Substantia nigra (tissue), 51 donors: ENCODE measurements at places on chromosomes 16 and 17.

DNA sequence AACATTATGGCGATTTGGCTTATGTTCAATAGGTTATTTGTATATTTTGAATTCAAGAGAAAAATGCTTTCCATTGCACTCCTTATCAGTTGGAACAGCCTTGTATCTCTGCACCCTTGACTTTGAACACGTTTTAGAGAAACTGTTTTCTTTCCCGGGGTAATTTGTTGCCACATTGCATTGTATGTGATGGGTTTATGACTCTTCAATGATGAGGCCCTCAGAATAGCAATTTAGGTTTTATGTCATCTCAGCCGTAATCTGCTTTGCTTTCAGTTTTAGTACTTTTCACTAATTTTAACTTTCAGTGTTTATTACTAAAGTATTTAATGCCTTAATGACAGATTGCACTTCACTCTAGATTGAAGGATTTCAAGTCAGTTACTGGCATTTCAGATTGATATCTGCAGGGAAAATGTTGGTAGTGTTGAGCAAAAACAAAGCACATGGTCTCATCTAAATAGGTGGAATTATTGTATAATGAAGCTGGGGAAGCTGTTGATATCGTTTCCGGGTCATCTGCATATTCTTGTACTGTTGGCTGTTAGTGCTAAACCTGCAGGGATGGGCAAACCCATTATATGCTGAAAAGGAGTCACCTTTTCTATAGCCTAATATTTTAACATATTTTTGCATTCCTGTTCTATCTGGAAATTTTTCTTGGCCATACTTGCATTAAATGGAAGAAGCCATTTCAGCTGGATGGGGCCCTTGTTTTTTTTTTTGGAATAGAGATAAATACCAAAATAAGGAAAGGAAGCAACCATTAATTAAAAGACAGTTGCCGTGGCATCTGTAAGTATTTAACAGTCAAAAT is 2.0 kb downstream of the LUC7L3 start:
- no peak for DNase-seq

- DNase-seq, result no peak
These were observed 78.2 kb downstream of the CCDC182 start for GRCh38 chr17:57666946-57667345.

GRCh38 chr17:63390090-63390489 is 56.0 kb downstream of the CYB561 start:
- no peak for DNase-seq

DNA sequence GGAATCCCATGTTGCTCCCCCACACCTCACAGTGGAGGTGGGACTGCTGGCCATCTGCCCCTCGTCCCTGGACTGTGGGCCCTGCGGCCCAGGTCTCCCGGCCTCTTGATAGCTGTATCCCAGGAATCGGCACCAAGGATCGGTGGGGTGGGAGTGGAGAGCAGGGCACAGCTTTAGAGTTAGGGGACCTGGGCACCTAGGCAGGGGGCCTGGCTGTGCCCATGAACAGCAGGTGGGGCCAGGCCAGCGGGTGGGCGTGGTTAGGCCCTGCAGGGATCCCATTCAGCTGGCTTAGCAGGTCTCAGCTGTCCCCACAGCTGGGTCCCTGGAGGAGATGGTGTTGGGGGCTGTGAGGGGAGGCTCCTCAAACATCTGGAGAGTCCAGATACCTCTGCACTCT is 49.2 kb downstream of the SREBF1 start:
- DNase-seq, result no peak

- DNase-seq, result no peak
These were observed 18.0 kb downstream of the CFDP1 start for GRCh38 chr16:75415169-75415905.
